ENCODE measurements at places on chromosomes 2 and 18.
A peak's percentile ranks its signal among the peaks of the same experiment; 100 is the strongest.

GRCh38 chr18:25661831-25662230 lies 309.9 kb upstream of the ZNF521 start:
- DNase-seq: no peak

GRCh38 chr2:121502246-121502645 lies 28.4 kb upstream of the RNU4ATAC start:
- peak; percentile 66 for DNase-seq

DNA sequence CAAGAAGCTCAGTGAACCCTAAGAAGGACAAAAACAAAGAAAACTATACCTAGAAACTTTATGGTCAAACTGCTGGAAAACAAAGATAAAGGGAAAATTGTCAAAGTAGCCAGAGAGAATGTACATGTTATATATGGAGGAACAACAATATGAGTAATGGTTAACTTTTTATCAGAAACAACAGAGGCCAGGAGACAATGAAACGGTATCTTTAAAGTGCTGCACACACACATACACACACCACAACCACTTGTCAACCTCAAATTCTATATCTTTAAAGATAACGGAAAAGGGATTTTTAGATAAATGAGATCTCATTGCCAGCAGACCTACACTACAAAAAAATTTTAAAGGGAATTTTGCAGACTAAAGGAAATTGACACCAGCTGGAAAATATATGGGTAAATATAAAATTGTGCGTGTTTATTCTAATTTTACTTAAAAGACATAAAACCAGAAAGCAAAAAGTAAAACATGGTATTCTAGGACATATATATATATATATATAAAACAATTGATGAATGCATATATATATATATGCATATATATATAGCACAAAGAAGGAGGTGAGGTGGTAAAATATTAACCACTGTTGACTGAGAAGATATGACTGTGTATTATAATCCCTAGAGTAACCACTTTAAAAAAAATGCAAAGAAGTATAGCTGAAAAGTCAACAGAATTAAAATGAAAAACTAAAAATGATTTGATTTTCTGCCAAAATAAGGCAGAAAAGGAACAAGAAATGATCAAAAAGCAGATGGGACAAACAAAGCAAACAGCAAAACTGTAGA lies 172.0 kb downstream of the SRBD1 start:
- no peak for DNase-seq

DNA sequence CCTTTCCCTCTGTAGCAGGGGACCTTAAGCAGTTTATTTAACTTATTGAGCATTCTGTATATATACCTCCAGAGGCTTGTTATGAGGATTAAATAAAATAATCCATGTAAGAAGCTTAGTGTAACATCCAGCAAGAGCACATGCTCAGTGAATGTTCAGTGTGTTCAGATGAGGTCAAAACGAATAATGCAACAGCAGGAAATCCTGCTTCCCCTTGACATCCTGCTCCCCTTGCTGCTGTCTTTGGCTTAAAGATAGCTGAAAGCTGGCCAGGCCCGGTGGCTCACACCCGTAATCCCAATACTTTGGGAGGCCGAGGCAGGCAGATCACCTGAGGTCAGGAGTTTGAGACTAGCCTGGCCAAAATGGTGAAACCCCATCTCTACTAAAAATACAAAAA lies 68.7 kb downstream of the COL4A4 start:
- DNase-seq: no peak

- DNase-seq: no peak
These were observed 443 bp downstream of the MC4R start for GRCh38 chr18:60372132-60372531.

- DNase-seq: peak; percentile 40
These were observed 37.1 kb downstream of the CENPO start for GRCh38 chr2:24830351-24830750.

GRCh38 chr2:226440127-226440918 lies 359.3 kb downstream of the IRS1 start:
- peak; percentile 82 for DNase-seq

DNA sequence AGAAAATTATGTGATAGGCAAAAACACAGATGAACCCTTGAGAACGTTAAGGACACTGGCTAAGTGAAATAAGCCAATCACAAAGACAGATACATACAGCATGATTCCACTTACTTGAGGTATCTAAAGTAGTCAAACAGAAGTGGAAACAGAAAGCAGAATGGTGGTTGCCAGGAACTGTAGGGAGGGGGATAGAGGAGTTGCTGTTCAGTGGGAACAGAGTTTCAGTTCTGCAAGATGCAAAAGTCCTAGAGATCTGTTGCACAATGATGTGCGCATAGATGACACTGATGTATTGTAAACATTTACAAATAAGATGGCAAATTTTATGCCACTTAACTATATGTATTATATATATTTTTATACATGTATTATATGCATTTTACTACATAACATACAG lies 59.7 kb downstream of the POLE4 start:
- DNase-seq: no peak

GRCh38 chr2:71951718-71952404 lies 195.8 kb downstream of the CYP26B1 start:
- no peak for DNase-seq

GRCh38 chr2:69279931-69280681 lies 106.9 kb downstream of the GFPT1 start:
- DNase-seq: peak; percentile 69

GRCh38 chr2:174243812-174244211 lies 4.5 kb downstream of the OLA1 start:
- DNase-seq: no peak

GRCh38 chr18:58716060-58716756 lies 44.9 kb downstream of the MALT1 start:
- no peak for DNase-seq

DNA sequence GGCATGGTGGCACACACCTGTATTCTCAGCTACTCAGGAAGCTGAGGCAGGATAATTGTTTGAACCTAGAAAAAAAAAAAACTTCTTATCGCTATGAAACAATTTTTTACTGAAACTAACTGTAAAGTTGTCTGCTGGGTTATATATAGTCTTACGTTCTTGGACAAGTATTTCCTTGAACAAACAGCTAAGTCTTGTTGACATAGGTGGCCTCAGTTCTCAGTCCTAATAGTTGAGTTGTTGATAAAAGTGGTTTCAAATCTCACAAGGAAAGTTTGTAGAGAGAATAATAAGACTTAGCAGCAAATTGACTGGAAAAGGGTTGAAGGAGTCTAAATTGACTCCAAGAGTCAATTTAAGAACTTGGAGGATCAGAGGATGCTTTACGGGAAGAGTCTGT lies 166.5 kb upstream of the KCNJ3 start:
- DNase-seq: no peak

- DNase-seq: no peak
These were observed 743.7 kb downstream of the GALR1 start for GRCh38 chr18:77993188-77993981.

- peak; percentile 91 for DNase-seq
These were observed 170.9 kb downstream of the BCL2 start for GRCh38 chr18:63148449-63149301.

GRCh38 chr2:225771701-225772100 lies 372.2 kb downstream of the NYAP2 start:
- DNase-seq: no peak

- DNase-seq: no peak
These were observed 69.6 kb downstream of the STEAP3 start for GRCh38 chr2:119293254-119293653.

DNA sequence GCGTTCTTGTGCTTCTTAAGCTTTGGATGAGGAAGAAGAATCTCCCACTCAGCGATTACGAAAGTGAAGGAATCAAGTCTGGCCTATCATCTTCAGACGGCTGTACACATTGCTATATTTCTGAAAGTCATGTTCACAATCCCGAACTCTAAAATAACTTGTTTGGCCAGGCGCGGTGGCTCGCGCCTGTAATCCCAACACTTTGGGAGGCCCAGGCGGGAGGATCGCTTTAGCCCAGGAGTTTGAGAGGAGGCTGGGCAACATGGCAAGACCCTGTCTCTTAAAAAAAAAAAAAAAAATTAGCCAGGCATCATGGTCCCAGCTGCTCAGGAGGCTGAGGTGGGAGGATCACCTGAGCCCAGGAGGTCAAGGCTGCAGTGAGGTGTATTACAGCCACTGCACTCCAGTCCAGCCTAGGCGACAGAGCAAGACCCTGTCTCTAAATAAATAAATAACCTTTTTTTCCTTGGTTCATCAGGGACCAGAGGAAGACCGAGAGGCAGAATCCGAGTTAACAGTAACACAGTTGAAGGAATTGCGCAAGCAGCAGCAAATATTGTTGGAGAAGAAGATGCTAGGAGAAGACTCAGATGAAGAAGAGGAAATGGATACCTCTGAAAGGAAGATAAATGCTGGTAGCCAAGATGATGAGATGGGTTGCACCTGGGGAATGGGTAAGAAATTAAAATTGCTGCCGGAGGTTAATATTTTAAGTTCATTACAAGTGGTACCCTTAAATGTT lies 1.1 kb downstream of the SLC4A1AP start:
- DNase-seq: no peak

- DNase-seq: peak; percentile 42
These were observed 63.0 kb downstream of the BCL11A start for GRCh38 chr2:60490441-60490840.

DNA sequence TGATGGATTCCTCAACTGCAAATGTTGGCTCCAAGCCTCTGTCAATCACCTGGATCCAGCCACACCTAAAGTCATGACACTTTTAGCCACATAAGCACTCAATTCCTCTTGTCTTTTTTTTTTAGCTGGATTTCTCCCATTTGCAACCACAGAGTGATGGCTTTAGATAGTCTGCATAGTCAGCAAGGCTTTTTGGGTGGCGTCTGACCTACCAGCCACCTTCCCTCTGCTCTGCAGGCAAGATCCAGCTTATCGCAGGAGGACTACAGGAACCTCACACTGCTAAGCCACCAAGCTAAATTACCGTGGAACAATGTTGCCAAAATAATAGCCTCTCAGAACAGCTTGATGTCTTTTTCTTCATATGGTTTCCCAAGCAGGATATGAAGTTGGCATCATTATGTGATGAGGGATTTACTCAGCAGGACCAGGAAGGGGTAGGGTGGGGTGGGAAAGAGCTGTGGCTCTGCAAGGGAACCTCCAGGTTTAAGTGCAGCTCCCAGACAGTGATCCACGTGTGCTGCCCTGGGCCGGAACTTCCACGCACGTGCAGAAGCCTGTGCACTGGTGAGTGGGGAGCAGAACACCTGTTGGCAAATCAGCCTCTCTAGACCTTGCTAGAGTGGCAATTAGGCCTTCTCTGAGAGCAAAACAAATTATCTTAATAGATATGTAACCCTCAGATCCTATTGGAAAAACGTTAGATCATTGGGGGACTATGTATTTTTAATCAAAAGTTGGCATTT lies 170.6 kb upstream of the NCK2 start:
- no peak for DNase-seq

GRCh38 chr2:25685741-25686140 lies 12.4 kb upstream of the DTNB start:
- DNase-seq: no peak

GRCh38 chr2:121611730-121612705 lies 37.2 kb downstream of the CLASP1 start:
- no peak for DNase-seq

GRCh38 chr18:54254265-54254758 lies 15.0 kb upstream of the POLI start:
- DNase-seq: peak; percentile 42

- DNase-seq: no peak
These were observed 140.2 kb downstream of the DDX1 start for GRCh38 chr2:15731889-15732271.

DNA sequence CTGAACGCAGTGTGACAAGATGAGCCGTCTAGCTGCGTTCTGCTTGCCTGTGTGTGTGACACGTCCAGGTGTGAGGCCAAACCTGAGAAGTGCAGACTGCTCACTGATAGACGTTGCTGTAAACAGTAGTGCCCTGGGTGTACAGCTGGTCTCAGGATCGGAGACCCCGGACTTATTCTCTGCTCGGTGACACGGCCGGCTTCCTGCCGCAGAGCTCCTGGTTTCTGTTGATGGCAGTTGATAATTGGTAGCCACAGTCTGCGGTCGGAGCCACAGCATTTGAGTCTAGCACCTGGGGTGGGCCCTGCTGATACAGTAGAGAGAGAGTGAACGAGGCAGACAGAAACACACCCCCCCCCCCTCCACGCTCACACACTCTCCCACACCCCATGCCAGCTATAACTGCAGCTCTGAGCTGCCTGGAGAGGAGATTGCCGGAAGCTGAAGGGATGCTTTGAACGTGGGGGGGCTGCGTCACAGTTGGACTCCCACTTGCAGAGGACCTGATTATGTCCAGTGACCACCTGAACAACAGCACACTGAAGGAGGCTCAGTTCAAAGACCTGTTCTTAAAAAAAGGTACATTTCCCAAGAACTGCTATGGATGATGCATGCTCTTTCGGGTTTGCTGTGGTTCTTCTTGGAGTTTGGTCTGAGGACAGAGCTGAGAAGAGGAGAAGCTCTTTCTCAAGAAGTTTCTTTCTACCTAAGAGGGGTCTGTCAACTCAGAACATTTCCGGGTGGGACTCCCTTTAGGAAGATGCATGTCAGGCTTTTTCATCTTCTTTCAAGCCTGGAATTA lies 114.0 kb downstream of the FAM210A start:
- no peak for DNase-seq

- peak; percentile 40 for DNase-seq
These were observed 69.6 kb upstream of the RMDN2 start for GRCh38 chr2:37855283-37856041.

DNA sequence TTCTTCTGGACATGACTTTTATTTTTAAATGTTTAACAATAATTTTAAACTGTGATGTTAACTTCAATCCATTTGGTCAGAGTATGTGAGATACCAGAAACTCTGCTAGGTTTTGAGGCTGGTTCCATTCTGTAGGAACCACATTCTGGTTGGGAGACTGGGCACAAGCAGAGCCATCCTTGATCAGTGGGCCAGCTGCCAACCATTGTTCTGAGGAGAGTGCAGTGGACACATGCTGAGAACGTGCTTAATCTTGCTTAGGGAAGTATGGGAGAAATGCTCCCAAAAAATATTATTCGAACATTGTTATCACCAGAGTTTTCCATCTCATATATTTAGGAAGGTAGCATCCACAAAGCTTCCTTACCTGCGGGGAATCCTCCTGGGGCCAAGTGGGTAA lies 155.8 kb downstream of the RTN4 start:
- DNase-seq: no peak

- no peak for DNase-seq
These were observed 5.8 kb upstream of the ONECUT2 start for GRCh38 chr18:57429167-57430078.
